GM06990 (cell line): ENCODE measurements at places on chromosomes 1 and 21.

GRCh38 chr21:27060190-27060589 lies 93.3 kb upstream of the ADAMTS5 start:
- no peak for DNase-seq

DNA sequence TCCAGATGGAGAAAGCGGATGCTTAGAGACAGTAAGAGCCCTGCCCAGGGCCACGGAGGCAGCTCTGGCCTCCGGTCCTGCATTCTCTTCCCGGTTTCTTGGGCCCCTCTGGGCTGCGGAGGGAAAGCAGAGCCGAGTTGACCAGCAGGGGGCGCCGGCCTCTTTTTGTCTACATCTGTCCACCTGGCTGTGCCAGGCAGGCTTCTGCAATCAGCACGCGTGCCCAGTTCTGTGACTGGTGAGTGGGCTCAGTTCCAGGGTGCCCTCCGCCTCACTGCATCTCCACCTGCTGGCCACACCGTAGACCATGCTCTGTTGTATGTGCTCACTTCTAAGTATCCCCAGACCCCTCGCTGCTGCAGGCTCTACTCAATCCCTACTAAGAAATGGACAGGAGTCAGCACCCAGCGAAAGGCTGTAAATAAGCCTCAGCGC lies 6.7 kb upstream of the HUNK start:
- peak; percentile 41 for DNase-seq

- DNase-seq, result no peak
These were observed 48.9 kb downstream of the AK4 start for GRCh38 chr1:65196926-65197325.

- no peak for DNase-seq
These were observed 119.9 kb downstream of the SYF2 start for GRCh38 chr1:25112400-25112799.

GRCh38 chr1:8352886-8353785 lies 35.2 kb downstream of the SLC45A1 start:
- DNase-seq, result no peak

DNA sequence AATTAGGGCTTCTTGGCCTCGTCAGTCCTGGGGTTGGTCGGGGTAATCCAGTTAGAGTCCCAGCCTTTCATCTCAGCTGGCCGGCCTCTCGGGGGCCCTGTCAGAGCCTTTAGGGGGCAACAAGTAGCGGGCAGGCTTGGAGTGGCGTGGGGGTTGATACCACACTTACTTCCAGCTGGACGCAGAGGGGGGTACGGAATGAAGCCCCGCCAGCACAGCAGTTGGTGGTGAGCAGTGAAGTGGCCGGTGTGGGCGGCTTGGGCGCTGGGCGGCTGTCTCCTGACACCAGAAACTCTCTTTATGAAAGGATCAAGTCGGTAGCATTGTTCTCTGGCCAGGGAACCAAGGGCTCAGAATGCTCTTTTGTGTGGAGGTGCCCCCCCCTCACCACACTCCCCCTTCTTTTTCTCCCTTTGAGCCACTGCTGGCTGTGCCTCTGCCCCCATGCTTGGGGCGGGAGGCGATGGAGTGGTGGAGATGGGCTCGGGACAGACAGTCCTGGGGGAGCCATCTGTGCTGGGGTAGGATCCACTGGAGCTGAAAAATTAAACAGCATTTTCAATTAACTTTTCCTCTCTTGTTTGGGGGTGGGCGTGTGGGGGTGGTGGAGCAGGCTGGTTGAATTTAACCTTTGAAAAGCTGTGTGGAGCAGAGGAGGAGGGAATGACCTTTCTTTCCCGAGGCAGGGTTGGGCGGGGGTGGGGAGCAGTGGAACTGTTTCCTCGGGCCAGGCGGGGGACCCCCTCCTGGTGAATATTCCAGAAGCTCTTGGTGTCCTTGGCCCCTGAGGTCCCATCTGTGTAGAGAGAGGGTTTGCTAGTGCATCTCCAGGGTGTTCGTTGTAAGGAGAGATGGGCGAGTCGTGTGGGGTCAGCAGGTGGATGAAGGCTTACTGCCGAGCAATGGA lies 102.7 kb downstream of the RNF220 start:
- no peak for DNase-seq

GRCh38 chr1:82317671-82318070 lies 516.9 kb downstream of the ADGRL2 start:
- DNase-seq, result no peak

- DNase-seq, result no peak
These were observed 50.3 kb upstream of the USP1 start for GRCh38 chr1:62386351-62387121.

DNA sequence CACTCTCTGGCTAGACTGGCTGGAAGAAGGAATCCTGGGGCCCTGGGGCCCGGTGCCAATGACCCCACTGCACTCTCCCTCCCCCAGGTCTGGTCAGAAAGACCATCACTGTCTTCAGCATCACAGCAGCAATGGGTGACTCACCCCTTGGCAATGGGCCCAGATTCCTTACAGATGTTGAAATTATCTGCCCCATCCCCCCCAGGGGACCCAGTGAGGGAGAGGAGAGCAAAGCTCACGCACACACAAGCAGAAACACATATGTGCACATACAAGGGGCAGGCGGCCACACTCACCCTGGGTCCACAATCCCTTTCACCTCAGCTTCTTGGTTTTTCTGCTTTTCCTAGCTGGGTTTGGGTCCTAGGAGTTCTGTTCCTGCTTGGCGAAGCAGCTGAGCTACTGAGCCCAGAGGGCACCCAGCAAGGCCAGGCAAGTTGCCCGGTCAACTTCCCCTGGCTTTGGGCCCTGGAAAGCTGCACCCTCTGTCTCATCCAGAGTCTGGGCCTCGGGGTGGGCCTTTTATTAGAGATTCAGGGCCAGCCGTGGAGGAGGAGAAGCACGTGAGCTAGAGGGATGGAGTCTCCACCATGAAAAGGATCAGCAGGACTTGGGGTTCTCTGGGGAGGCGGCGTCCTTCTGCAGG lies 2.6 kb downstream of the COL16A1 start:
- DNase-seq, result no peak

DNA sequence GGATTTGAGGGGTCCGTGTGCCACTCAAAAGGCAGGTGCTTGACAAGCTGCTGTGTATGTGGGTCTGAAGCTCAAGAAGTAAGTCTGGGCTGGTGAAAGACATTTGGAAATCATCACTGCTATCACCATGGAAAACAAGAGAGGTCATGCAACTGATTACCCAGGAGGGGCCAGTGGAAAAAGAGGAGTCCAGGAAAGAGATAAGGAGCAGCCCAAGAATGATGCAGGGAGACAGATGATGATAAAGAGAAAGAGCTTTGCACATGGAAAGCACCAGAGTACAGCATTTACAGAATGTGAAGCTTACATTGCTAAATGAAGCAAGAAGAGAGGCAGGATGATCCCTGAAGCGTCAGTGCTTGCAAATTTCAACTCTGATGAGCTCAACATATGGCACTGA lies 203.2 kb downstream of the SETD4 start:
- DNase-seq, result no peak

GRCh38 chr1:232635778-232636356 lies 5.9 kb upstream of the SIPA1L2 start:
- DNase-seq, result no peak

- DNase-seq, result no peak
These were observed 488.5 kb downstream of the NPHP4 start for GRCh38 chr1:5503556-5504363.

DNA sequence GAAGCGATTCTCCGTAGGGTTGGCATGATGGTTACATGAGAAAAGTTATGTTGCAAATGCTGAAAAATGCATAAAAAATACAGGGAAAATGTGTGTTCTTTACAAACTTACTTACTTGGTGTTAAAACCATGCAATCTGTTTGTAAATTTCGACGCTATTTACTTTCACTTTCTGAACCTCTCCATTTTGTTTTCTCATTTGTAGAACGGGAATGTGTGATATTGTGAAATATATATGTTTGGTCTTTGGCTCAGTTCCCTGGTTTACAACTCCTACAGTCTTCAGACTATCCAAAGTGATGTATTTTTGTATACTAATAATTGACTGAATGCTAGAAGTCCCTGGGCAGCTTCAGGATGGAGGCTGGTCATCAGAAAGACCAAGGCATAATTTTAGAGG lies 982.3 kb downstream of the ADGRL2 start:
- no peak for DNase-seq

- no peak for DNase-seq
These were observed 41.2 kb downstream of the DHCR24 start for GRCh38 chr1:54845772-54846171.

DNA sequence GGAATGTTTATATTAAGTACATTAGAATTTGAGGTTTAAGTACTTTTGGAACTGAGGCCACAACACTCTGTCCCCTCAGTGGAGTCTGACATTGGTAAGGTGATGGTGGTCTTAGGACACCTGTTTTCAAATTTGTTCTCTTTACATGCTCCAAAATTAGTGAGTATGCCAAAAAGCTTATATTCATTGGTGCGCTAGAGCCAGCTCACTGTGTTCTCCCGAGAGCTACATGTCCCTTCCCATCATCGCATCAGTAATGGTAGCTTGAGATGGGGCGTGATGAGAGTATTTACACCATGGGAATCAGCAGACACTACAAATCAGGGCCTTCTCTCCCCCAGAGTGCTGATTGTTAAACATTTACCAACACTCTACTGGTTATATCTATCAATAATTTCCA lies 19.5 kb downstream of the ETS2 start:
- DNase-seq, result no peak

- DNase-seq, result no peak
These were observed 98.4 kb downstream of the DIRAS3 start for GRCh38 chr1:67952071-67952470.

- DNase-seq, result no peak
These were observed 86.2 kb upstream of the GNG12 start for GRCh38 chr1:67919274-67920072.

- DNase-seq, result no peak
These were observed 323.3 kb downstream of the PAPPA2 start for GRCh38 chr1:176786274-176786673.

DNA sequence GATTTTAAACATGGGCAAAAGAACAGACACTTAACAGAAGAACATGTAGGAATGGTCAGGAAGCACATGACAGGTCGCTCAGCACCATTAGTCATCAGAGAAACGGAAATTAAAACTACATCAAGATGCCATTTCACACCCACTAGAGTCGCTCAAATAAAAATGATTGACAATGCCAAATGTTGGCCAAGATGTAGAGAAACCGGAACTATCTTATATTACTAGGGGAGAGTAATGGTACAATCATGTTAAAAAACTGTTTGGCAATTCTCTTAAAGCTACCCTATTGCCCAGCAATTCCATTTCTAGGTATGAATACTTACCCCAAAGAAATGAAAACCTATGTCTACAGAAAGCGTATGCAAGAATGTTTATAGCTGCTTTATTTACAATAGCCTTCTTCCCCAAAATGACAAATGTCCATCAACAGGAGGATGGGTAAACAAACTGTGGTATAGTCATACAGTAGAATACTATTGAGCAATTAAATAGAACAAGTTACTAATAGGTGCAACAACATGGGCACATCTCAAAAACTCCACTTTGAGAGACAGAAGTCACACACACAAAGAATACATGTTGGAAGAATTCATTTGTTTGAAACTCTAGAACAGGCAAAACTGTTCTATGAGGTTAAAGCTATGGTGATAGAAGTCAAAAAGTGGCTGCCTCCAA lies 92.8 kb downstream of the ETS2 start:
- DNase-seq, result no peak

DNA sequence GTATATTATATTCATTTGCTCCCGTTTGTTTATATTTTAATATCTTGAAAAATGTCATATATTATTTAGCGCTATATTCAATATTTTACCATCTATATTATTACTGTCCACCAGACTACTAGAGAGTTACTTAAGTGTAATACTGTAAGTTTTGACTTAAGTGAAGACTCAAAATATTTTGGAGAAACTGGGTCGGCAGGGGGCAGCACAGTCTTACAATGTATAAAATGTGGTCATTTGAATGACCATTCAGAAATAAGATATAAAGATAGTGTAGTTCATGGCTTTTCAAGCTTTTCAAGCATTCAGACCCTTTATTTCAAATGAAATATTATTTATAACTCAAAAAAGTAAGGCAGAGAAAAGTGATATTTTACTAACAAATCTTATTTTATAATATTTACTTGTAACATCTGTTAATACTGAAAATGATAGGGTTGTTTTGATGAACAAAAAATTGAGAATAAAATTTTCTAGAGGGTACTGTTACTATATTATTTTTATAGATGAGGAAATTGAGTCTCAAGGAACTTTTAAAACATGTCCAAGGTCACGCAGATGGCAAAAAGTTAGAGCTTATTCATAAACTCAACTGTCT lies 89.0 kb upstream of the SERTAD4 start:
- DNase-seq, result no peak

- no peak for DNase-seq
These were observed 34.9 kb upstream of the LYPLAL1 start for GRCh38 chr1:219138747-219139146.

- no peak for DNase-seq
These were observed 156.2 kb downstream of the DENND1B start for GRCh38 chr1:197619008-197619640.

DNA sequence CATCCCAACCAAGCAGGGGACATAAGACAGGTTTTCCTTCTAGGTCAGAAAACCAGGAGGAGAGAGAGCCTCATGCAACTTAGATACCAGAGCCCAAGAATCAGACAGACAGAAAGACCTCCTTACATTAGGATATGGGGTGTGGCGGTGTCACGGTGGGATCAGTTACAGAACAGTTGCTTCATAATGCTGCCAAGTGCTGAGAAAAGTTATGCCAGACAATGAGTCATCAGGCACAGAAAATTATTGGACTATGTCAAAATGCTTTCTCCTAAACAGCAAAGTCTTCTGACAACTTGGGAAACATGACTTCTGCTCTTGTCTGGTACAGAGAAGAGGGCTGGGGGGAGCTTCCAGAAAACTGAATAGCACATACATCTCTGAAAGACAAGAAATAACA lies 1120.2 kb upstream of the TMPRSS15 start:
- no peak for DNase-seq

DNA sequence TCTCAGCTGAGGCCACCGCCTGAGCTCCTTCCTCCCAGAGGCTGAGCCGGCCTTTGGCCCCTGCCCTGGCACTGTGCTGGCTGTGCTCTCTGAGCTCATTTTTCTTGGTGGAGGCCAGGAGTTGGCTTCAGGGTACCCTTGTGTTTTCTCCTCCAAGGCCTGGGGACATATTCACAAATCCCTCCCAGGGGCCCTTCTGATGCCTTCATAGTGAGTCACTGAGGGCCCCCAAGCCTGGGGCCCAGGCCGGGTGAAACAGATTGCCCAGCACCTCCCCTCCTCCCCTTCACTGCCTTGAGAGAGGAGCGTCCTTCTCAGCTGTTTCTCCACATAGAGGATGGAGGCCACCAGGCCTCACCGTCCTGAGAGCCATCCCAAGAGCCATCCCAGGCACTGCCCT lies 105.8 kb downstream of the SIK1 start:
- no peak for DNase-seq

GRCh38 chr1:76254104-76255030 lies 179.8 kb downstream of the ST6GALNAC3 start:
- no peak for DNase-seq

- DNase-seq, result no peak
These were observed 169.5 kb downstream of the VAV3 start for GRCh38 chr1:107795441-107795840.

- DNase-seq, result peak; percentile 60
These were observed 16.9 kb downstream of the ATG4C start for GRCh38 chr1:62800825-62801306.

DNA sequence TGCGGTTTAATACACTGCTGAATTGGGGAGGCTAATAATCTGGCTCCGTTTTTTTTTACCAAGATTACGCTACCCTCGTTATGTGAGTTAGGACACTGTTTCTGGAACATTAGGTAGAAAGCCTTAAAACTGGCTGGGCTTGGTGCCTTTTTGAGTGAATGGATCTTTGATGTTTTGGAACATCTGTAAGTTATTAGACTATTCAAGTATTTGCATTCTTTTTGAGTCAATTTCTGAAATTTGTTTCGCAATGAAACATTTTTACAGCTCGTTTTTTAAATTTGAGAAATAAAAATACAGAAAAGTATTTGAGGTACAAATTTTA lies 106.9 kb downstream of the LTN1 start:
- DNase-seq, result no peak
